CD4-positive, alpha-beta T cell treated with Interleukin-6 at 100 ng/mL for 8 hours (primary cell): ENCODE measurements at places on chromosomes 6 and 20.

GRCh38 chr6:84027340-84028181, 6.0 kb upstream of the MRAP2 start:
- no peak for DNase-seq

DNA sequence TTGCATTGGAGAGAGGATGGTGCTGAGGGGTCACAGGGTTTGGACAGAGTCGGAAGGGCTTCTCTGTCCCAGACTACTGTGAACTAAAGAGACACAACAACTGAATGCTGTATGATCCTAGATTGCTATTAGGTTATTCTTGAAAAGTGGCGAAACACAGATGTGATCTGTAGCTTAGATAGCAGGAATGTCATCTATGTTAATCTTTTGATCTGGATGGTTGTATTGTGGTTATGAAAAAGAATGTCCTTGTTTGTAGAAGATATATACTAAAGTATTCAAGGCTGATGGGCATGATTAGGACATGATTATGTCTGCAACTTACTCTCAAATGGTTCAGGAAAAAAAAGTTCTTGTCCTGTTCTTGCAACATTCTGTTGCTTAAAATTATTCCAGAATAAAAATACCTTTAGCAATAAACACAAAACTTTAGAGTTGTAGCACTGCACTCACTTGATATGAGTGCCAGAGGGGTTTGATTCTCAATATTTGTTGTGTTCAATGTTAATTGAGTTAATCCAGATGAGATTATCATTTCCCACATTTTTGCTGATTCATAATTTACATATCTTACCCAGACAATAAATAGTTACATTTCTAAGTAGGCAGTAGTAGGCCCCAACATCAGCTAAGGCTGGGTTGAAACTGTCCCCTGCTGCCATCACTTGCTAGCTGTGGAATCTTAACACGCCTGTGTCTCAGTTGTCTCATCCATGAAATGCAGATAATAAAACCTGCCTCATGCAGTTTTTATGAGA, 645.2 kb downstream of the KIF16B start:
- no peak for DNase-seq

GRCh38 chr20:39645131-39645530, 683.0 kb downstream of the DHX35 start:
- no peak for DNase-seq

GRCh38 chr20:36154700-36155628, at the start of gene EPB41L1:
TSS of gene EPB41L1 (plus strand) at chr20:36154740. CDS start at chr20:36173778, 19,038 bp downstream.
- no peak for DNase-seq

- no peak for DNase-seq
Measured at GRCh38 chr20:4444404-4444803, 277.3 kb upstream of the PRND start.

DNA sequence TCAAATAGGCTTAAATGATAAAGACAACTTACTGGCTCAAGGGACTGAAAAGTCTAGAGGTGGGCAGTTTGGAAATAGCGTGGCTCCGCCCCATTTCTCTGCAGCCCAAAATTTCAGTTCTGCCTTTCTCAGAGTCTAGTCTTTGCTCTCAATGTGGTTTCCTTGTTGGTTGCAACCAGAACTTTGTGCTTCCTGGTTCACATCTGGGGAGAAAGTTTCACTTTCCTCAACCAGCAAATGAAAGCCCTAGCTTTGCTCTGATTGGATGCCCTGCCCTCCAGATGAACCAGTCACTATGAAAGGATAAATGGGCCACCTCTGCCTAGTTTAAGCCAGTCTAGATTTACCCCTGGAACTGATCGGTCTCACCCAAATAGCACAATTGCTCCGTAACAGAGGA, 14.9 kb downstream of the SYCP2L start:
- no peak for DNase-seq

- DNase-seq = no peak
Measured at GRCh38 chr6:2542101-2542857, 208.4 kb downstream of the MYLK4 start.

DNA sequence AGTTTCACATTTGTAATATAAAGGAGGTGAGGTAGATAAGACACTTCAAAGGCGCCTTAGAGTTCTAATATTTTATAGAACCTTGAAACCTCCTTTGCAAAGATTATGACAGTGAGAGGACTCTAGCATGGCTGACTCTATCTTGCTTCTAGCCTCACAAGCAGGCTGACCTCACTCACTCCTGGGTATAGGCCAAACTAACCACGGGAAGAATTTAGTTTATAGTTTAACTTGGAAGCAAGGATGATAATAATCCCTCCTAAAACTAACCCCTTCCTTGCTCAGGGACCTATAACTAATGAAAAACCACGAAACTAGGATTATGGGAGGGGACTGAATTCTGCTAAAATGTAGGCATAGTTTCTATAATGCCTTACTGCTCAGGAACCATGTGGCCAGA, 84.3 kb downstream of the FILIP1 start:
- no peak for DNase-seq

GRCh38 chr6:15709651-15710269, 46.9 kb upstream of the DTNBP1 start:
- no peak for DNase-seq

- no peak for DNase-seq
Measured at GRCh38 chr20:43979576-43980105, 65.0 kb downstream of the TOX2 start.

GRCh38 chr6:164832410-164832809, 477.0 kb downstream of the C6orf118 start:
- no peak for DNase-seq

- DNase-seq = no peak
Measured at GRCh38 chr20:19582782-19583181, 175.3 kb upstream of the RIN2 start.

GRCh38 chr6:24549674-24550353, 55.0 kb downstream of the ALDH5A1 start:
- no peak for DNase-seq

- DNase-seq = no peak
Measured at GRCh38 chr20:59724457-59725366, 120.4 kb downstream of the PHACTR3 start.

DNA sequence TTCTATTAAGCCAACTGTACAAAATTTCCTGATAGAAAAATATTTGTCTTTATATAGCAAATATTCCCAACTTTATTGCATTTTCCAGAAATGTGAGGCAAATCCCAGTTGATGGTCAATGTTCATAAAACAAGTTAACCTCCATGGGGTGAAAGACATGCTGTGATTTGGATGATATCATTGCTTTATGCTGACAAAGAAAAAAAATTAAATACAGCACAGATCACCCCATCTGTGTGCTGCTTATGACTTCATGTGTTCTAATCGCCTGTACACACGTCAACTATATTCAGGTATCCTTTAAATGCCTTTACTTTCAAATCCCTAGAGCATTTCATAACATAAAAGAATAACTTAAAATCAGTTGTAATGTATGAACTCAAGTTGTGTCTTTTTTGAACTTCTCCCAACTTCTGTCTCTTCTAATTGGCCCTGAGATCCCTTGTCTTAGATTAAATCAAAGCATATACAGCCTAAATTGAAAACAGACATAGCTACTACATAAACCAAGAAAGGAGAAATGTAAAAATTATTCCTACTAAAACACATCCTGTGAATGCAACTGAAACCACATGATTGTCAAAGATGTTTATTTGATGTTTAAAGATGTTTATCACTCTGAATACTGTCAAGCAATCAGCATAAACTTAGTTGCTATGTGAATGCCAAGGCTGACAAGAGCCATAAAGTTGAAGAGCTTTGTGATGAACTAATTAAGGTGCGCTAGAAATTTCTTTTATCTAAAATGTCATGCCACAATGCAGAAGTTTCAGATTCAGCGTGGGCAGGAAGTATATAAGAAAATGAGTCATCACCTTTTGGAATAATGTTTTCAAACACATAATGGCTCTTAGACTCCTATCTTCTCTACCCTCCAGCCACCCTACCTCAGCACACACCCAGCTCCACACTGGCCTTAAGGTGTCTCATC, 68.7 kb downstream of the FILIP1 start:
- DNase-seq = no peak

GRCh38 chr6:52598123-52598823, 21.4 kb upstream of the TRAM2 start:
- DNase-seq = no peak

DNA sequence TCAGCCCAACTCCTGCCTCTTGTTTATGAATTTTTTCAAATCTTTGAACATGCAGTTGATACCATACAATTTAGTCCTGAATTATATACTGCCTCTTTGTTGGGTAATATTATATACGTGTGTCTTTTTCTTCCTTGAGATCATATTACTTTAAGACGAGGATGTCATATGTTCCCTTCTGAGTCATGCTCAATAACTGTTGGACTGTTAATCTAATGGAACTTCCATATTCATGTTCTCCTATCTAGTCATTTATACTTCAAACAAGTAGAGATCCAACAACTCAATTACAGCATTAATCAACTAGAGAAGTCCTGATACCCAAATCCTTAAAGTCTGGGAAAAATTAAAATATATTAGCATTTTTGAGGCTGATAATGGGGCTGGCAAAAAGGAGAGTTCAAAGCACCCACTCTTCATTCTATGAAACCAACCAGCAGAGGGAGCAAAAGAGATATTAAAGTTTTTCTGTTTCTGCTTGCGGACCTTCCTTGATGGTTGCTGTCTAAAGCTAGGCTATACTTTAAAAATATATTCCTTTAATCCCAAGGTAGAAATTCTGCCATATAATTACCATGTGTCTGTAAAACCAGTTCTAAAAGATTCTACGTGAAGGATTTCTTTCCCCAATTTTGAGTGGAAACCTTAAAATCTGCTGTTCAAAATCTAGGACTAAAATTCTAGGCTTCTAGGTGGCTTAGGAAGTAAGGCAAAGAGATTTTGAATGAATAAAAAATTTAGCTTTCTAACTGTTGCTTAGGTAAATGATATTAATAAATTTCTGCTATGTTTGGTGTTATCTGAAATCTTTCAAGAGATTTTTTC, 498.9 kb downstream of the BCKDHB start:
- no peak for DNase-seq

DNA sequence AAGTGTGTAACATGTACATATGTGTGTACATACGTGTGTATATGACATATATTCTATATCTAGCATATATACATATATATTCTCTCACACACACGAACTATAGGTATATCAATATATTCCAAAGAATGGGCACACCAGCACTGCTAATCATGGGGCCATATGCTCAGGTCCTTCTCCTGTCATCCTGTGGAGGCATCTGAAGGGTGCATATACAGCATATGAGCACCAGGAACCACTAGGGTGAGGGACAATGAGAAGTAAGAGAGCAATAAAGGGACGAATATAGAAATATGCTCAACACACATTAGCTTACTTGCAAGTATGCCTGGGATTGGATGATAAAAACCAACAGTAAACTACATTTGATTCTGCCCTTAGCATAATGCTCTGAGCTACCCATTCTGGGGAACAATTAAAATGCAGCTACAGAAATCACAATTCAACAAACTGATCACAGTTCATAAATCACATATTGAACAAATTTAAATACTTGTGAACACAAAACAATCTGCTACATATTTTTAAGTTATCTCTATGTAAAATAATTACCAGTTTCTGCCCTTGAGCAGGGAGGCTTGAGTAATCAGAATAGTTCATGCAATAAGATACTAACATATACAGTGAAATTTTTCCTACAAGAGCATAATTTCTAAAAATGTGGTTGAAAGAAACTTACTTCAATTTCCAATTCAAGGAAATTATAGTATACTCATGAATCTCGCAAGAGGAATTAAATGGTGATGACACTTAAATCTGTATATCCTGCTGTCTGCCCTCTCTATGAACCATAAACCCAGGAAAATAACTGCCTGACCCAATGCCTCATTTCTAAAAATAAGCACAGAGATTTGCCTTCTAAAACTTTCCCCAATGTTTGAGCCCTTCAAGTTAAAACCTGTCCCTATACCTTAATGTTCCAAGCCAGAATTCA, 272.2 kb upstream of the THEMIS start:
- no peak for DNase-seq

GRCh38 chr6:39303425-39304153, 10.6 kb downstream of the KCNK17 start:
- no peak for DNase-seq

- no peak for DNase-seq
Measured at GRCh38 chr6:34679552-34680253, 16.9 kb downstream of the ILRUN start.

DNA sequence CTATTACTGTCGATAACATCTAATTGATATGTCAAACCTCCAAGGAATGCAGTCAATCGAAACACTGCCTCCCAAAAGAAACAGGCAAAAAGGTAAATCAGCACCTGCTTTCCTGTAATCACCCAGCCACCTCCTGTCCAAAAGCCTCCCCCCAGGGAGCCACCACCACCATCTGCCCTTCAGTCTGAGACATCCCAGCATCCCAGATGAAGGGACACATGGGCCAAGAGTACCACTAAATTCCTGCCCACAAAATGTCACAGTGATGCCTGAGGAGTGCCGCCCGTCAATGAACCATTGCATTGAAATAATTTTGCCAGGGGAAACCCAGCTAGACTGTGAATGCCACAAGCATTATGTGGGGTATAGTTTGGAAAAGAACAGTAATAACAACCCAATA, 401.7 kb downstream of the ZFAND3 start:
- no peak for DNase-seq

- DNase-seq = no peak
Measured at GRCh38 chr6:41967312-41968287, 26.0 kb upstream of the CCND3 start.

GRCh38 chr6:96468681-96469224, 52.9 kb upstream of the UFL1 start:
- DNase-seq = no peak

GRCh38 chr6:12313992-12314589, 23.9 kb downstream of the EDN1 start:
- no peak for DNase-seq

DNA sequence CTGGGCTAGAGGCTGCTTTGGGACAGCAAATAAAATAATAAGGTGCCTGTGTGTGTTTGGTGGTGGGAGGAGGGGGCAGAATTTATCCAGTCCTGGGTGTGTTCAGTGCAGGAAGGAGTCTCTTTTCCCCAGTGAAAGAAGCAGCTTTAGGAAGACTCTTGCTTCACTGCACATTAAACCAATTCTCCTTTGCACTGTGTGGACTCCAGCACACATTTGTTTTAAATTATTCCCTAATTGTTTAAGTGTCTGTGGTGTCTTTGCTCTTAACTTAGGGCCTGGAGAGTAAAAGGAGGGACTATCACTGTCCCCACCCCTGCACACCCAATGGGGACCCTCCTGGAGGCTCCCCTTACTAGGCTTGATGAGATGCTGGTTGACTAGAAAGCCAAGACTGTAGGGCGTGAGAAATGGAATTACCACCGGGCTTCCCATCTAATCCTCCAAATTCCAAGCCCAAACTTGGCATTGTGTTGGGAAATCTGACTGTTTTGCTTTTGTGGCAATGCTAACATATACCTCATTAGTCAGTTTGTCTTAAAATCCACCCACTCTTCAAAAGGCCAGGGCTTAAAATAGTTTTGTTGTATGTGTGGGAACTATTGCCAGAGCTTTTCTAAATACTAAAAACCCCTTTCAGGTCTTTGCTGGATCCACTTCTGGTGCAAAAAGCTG, 13.5 kb upstream of the DAAM2 start:
- no peak for DNase-seq

- DNase-seq = no peak
Measured at GRCh38 chr6:38241200-38241871, 398.4 kb downstream of the BTBD9 start.
